ENCODE measurements at places on chromosomes 7 and 10. TPM values are rescaled to one million over a fixed set of nuclear protein-coding genes. Genes with fewer than 3 reads are reported as not detected.

Gene COPS6
- 144 TPM for total RNA-seq

Gene FAM200A
- 8.7 TPM for total RNA-seq

Gene BHLHA15
- 1.4 TPM for total RNA-seq

Gene SPRN
- 0.42 TPM for total RNA-seq

Gene ZNF248
- total RNA-seq: 6.4 TPM
